ENCODE measurements at places on chromosomes 16 and 17.

- DNase-seq = no peak
Observed at GRCh38 chr17:68365469-68365868, 74.2 kb downstream of the ARSG start.

DNA sequence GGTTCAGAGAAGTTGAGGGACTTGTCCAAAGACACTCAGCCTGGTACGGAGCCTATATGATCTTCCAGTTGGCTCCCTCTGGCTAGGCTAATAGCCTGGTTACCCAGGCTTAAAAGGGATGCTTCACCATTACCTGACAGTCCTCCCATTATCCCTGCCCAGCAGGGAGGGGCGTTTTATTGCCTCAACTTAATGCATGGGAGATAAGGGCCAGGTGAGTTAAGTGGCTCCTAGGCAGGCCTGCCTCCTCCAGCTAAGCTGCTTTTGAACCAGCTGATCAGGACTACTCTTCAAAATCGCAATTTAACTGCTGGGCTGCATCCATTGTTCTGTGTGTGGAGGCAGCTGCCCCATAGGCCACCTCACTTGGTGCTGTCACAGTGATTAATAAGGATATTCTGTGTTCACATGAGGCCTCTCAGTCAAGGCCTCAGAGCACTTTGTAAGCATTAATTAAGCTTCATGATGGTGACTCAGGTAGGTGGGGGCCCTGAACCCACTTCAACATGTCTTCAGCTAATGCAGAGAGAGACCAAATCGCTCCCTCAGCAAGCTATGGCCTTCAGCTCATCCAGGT lies 27.9 kb downstream of the SMPD3 start:
- DNase-seq = no peak

DNA sequence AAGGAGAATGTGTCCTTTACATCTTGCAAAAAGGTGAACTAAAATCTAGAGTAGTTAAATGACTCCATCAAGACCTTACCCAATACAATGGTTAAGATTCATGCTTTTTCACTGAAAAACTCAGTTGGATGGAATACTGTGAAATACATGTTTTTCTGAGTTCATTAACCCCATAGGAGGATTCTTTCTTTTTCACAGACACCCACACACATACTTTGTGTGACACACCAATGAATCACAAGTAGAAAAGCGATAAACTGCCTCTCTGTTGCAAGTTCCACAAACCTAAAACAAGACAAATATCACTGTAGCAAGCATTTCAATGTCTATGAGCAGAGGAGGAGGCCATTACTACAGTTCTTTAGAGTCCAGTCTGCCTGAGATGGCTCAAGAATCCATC lies 258.8 kb upstream of the CDH5 start:
- DNase-seq = no peak

- no peak for DNase-seq
Observed at GRCh38 chr17:68805609-68806008, 149.6 kb downstream of the ABCA8 start.

DNA sequence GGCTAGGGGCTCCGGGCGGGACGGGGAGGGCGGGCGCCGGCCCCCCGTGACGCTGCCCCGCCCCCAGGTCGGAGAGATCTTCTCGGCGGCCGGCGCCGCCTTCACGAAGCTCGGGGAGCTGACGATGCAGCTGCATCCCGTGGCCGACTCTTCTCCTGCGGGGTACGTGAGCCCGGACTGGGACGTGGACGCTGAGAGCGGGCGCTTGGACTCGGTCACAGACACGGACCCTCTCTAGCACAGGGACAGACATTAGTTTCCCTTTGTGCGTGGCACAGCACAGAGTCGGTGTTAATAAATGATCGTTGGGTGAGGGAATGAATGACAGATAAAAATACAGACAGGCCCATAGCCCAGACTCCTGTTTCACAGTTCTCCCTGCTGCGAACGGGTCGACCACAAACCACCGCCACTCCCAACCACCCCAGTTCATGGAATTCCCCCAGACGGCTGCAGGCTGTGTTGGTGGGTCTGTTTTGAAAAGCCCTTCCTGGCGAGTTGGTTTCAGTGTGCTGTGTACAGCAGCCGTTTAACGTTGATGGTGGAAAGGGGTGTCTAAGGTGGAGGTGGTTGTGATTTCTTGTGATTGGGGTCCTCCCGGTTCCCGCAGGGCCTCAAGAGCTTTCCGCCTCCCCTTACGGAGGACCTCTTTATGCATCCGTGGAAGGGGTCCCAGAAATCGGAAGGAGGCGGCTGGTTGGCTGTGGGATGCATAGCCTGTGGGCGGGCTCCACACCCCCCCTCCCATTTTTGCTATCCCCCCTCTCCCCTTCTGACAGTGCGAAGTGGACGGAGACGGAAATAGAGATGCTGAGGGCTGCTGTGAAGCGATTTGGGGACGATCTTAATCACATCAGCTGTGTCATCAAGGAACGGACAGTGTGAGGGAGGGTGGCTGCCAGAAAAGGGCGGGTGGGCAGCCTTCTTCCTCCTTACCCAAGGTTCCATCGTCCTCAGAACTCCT lies 2.9 kb downstream of the RNASEK start:
- peak; percentile 21 for DNase-seq

DNA sequence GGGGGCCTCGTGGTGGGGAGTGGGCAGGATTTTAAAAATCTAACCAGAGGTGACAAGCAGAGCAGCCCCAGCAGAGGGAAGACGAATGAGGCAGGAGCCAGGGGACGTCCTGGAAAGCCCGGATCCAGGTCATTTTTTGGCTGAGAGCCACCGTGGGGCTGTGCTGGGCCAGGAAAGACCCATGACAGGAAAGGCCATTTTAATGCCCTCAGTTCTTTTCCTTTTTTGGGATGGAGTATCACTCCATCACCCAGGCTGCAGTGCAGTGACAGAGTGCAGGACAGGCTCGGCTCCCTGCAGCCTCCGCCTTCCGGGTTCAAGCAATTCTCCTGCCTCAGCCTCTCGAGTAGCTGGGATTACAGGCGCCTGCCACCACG lies 30.5 kb upstream of the JPH3 start:
- DNase-seq = no peak

- DNase-seq = no peak
Observed at GRCh38 chr17:63503341-63503705, 19.8 kb upstream of the KCNH6 start.

- DNase-seq = no peak
Observed at GRCh38 chr17:59791603-59792457, 84.4 kb downstream of the VMP1 start.

DNA sequence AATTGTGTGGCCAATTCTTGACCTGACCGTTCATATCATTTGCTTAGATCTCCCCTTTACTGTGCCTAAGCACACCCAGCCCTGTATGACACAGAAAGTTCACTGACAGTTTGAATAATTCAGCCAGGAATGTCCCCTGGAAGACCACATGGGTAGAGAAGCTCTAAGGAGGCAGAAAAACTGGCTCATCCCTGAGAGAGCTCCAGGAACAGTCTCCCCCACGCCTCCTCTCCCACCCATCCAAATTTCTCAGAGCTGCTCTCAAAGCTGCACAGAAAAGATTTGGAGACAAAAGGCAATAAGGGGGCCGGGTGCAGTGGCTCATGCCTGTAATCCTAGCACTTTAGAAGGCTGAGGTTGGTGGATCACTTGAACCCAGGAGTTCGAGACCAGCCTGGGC lies 11.2 kb downstream of the PRAC1 start:
- peak; percentile 5 for DNase-seq

- DNase-seq = no peak
Observed at GRCh38 chr17:57524839-57525568, 220.1 kb downstream of the CCDC182 start.

DNA sequence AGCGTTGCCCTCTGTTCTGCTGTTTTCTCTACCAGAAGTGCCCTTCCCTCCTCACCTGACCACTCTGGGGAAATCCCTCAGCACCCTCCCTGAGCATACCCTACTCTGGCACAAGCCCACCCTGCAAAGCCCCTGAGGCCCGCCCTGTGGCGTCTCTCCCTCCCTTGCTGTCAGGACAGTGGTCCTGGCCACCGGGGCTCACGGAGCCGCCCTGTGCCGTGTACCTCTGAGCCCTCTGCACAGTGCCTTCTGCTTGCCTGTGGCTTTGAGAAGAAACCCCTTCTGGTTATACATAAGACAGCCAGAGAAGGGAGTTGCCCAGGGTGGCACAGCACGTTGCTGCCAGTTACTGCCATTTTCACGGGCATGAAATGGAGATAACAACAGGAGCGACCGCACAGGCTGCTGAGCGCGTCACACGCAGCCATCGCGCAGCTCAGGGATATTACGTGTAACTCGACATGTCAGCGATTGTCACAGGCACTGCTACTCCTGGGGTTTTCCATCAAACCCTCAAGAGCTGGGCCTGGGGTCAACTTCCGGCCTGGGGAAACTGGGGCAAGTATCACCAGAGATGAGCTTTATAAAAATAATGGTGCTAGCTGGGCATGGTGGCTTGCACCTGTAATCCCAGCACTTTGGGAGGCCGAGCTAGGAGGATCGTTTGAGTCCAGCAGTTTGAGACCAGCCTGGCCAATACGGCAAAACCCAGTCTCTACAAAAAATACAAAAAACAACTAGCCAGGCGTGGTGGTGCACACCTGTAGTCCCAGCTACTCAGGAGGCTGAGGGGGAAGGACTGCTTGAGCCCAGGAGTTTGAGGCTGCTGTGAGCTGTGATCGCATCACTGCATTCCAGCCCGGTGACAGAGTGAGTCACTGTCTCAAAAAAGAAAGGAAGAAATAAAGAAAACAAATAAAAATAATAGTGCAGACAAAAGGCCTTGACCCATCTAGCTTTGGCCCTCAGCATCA lies 14.8 kb downstream of the SCGB1C2 start:
- DNase-seq = no peak

DNA sequence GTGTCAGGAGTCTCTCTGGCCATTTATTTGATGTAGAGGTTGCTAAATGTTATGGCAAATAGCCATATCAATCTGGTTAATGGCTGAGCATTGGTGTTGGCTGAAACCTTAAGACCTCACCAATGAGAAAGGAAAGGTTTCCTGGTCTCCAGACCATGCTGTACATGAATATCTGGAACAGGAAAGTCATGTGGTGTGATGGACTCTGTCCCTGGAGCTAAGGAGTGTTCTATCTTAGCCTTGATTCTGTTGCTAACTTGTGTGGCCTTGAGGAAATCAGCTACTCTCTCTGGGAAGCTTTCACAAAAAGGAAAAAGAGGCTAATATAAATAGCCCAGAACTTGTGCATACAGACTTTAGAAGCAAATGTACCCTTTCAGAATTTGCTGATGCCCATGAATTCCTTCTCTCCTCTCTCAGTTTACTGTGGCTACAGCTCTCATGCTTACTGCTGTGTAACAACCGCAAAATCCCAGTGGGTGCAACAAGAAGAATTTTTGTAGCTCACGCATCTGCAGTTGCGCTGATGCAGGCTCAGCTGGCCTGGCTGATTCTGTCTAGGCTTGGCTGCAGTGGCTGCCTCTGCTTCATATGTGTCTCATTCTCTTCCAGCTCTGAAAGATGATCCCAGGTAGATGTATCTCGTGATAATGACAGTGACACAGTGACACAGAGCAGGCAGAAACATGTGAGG lies 287.5 kb downstream of the NPIPA8 start:
- no peak for DNase-seq
